ENCODE measurements at places on chromosomes 2 and 18. TPM values are rescaled to one million over a fixed set of nuclear protein-coding genes. Genes with fewer than 3 reads are reported as not detected.

GRCh38 chr2:141889788-141890187 lies 241.0 kb downstream of the LRP1B start:
- no peak for DNase-seq

The LAMA1 gene
- 66.1 TPM for polyA plus RNA-seq

- no peak for DNase-seq
These were observed 210.5 kb downstream of the ALPK2 start for GRCh38 chr18:58418361-58418760.

- DNase-seq: no peak
These were observed 20.8 kb downstream of the TNFRSF11A start for GRCh38 chr18:62345909-62346308.

The TMEM87B gene
- 24.4 TPM for polyA plus RNA-seq

GRCh38 chr2:96860065-96861029 lies 2.5 kb upstream of the ANKRD39 start:
- no peak for DNase-seq

DNA sequence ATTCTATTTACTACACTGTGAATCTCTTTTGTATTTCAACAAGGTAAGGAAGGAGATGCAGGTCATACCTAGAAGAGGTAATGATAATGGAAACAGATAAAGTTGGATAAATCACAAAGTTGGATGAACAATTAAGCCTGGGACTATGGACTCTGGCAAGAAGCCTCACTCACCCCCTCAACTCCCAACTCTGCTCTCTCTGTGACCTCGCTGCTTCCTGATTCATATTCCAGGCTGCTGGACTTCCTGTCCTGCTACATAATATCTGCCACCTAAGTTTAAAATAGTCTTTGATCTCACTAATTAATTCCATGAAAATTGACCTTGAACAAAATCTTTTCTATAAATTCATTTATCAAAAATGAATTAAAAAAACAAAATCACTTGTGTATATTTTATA lies 215.3 kb downstream of the CALCRL start:
- DNase-seq: no peak

The TMEM247 gene
- polyA plus RNA-seq: not detected

The VIT gene
- not detected for polyA plus RNA-seq

DNA sequence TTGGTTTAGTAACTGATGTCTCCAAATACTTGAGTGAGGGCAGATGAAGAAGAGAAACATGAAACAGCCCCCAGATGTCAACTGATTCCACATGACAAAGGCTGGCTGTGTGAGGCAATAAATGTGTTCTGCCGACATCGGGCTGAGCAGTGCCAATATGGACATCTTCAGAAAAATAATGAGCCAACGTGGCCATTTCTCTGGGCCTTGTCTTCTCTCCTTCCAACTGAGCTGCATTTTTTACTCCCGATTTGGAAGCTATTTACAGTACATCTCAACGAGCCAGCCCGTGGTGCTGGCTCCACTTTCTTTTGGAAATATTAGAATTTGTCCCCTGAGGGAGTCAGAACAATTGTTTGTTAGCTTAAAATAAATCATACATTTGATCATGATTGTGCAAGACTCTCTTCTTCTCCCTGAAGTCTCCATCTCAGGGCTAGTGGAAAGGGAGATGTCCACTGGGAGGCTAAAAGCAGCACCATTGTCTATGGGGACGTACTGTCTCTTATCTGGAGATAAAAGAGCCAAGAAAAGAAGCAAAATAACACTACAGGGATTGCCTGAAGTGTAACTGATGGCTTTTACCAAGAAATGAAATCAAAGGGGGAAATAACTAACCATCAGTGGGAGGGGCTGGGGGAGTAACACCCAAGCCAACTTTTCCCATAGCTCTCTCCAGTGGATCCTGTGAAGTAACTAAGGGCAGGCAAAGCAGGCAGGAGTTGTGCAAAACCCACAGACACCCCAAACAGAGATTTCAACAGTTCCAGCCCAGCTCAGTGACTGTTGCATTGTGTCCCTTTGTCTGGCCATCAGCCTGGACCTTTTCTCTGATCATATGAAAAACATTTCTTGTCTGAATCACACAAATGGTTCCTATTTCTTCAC lies 114.8 kb downstream of the RDH14 start:
- no peak for DNase-seq

GRCh38 chr2:12728221-12728777 lies 11.6 kb downstream of the TRIB2 start:
- no peak for DNase-seq

DNA sequence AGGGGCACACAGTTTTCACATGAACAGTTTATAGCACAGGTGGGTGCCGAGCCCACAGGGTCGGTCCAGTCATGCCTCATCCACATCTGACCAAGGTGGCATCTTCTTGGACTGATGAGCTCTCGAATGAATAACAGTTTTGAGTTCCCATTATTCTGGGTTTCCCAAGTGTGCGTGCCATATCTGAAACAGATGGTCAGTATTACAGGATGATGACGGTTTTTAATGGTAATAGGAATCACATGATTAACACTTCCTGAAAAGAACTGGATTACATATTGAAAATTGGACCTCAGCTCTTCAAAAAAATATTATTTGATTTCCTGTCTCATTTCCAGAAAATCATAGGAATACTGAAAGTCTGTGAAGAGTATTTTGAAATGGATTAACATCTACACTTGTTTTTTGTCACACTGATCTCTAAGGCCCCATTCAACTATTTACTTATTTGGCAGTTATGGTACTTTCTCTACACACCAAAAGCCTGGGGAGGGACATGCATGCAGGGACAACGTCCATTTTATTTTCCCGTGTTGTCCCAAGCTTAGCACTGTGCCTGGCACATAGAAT lies 22.2 kb upstream of the NAB1 start:
- DNase-seq: no peak

Measured in left renal cortex interstitium (tissue), 4 donors.